GM12864 (cell line): ENCODE measurements at places on chromosomes 2 and 18.

DNA sequence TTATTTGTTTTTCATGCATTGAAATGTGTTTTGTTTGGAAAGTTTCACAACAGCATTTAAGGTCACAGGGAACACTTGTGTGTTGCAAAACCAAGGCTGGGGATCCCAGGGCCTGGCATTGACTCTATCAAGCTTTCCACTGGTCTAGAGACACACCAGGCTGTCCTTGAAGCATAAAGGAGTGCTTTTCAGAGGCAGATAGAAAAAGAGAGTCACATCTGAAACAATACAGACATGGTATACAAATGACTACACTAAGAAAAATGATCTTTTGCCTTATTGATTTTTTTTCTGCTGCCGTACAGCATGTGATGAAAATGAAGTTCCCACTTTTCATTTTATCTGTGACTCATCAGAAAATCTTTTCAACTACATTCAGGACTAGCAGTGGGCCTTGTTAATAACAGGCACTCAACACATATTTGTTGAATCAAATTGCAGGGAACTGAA lies 61.9 kb upstream of the ZCCHC2 start:
- DNase-seq: no peak

DNA sequence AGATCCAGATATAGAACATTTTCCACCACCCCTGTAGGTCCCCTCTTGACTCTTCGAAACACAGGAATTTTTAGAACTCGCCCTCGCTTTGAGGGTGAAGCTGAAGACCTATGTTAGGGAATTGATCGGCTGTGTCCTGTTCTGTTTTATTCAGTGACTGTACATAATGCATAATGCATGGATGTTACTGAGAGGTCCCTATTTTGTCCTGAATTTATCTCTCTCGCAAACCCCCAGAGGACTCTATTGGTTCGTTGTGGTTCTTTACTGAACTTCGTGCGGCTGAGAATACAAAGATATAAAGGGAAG lies 431 bp upstream of the EIF5B start:
- DNase-seq: no peak

- DNase-seq: no peak
These were observed 40.2 kb upstream of the WDSUB1 start for GRCh38 chr2:159326569-159327255.

GRCh38 chr2:57842531-57842930 lies 204.1 kb upstream of the VRK2 start:
- no peak for DNase-seq

DNA sequence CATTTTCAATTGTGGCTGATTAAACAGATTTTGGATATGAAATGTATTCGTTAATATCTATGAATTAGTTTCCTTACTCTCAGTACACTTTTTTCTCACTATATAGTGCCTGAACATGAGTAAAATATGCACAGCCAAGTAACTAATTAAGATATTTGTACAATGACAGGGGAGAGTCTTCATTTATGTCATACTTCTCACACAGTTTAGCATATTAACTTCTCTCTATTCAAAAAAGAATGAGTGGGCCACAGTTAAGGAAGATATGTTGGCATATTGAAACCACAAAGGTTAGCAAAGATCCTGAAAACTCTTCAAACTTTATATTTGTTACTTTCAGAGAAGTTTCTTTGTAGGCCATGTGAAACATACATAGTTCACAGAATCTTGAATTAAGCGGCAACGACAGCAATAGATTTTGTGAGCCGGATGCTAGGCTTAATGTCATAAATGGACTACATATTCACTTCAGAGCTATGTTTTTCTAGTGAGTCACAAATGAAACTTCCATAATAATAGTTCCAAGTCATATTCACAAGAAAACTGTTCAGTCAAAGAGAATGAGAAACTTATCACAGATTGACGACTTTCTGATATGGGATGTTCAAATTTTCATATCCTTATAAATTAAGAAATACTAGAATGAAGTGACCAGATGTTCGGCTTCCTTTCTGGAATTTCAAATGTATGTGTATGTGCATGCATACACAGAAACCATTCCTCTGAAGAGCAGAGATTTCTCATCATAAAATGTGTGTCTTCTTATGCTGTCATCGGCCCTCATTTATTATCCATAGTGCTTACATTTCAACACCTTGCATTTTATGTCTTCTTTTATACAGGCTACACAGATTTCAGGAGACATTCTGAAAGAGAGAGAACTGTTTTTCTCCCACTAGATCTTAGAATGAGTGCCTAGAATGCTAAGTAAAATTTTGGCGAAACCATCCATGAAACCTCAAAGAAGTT lies 584.0 kb downstream of the SATB2 start:
- no peak for DNase-seq

GRCh38 chr2:154978244-154978643 lies 279.7 kb downstream of the KCNJ3 start:
- DNase-seq: no peak

DNA sequence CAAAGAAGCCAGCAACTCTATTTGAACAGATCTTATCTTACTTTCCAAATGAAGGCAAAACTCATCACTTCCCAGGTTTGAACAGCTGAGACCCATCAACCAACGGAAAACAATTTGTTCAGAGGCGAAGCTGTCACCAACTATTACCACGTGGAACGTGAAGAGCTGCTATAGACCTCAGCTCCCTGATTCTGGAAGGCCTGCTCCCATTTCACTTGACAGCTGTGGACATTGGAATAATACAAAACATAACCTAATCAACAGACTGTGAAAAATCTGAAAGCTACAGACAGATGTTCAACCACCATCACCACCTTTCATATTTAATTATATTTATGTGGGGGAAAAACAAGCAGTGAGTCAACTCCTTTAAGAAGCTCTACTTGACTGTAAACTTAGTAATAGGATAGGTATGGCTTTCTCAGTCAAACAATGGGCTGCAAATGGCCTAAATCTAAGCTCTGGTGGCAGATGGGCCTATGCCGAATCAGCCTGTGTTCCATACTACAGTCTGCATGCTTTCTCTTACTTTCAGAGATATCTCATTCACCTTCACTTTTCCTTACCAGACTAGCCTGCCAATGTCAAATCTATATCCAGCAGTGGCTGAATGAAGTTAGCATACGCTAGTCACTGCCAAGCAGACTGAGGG lies 896.4 kb downstream of the TDRD15 start:
- DNase-seq: no peak

DNA sequence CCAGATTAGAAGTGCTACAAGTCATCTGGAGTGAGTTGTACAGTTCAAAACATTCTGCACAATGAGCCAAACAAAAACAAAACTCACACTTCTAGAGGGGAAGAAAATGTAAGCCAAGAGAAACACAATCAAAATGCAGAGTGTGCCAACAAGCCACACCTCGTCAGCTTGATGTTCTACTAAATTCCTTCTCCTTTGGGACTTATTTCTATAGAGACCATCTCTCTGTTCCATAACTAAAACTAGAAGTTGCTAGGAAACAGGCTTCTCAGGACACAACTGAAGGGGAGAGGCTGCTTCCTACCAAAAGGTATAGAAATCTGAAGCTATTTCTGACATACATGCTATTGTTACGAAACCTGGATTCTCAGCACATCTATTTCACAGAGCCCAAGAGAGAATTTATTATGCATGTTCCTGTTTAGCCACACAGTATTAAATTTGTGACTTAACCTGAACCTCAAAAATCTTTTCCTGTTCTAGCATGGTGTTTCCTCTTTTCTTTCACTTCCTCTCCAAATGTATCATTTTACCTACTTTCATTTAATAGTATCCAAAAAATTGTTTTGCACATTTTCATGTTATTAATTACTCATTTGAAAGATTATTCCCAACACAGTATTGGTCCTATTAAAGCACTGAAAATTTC lies 211.4 kb upstream of the CCDC150 start:
- no peak for DNase-seq

- no peak for DNase-seq
These were observed 79.4 kb upstream of the TMEM200C start for GRCh38 chr18:5974696-5975095.

- DNase-seq: no peak
These were observed 57.5 kb downstream of the PAX3 start for GRCh38 chr2:222241128-222241870.

DNA sequence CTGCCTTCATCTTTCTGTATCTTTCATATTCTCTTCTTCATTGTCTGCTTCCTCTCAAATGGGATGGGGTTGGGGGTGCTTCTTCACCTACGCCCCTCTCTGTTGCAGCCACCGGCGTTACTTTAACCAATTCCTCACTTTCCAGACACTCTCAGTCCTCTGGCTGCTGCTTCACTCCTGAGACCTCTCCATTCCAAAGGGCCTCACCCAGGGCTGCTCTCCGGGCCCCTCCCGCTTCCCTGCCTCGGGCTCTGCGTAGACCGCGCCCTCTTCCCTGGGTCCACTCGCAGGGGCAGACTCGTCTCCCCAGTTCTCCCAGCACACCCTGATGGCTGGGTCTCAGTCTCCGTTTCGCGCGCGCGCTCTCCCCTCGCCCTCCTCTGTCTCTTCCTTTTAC lies 926 bp downstream of the SERPINB8 start:
- DNase-seq: no peak

- no peak for DNase-seq
These were observed 360.6 kb downstream of the ZNF521 start for GRCh38 chr18:24991141-24992060.

- no peak for DNase-seq
These were observed 9.6 kb upstream of the ITPRIPL1 start for GRCh38 chr2:96315400-96316071.

- DNase-seq: no peak
These were observed 92.1 kb upstream of the FZD5 start for GRCh38 chr2:207861789-207862188.

DNA sequence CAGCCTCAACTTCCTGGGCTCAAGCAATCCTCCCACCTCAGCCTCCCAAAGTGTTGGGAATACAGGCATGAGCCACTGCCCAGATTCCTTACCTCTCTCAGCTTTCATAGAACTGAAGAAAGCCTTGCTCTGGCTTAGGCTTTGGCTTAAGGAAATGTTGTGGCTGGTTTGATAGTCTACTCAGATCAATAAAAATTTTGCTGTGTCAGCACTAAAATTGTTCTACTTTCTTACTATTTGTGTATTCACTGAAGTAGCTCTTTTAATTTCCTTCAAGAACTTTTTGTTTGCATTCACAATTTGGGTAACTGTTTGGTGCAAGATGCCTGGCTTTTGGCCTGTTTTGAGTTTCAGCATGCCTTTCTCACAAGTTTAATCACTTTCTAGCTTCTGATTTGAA lies 634.0 kb upstream of the FSHR start:
- DNase-seq: no peak

DNA sequence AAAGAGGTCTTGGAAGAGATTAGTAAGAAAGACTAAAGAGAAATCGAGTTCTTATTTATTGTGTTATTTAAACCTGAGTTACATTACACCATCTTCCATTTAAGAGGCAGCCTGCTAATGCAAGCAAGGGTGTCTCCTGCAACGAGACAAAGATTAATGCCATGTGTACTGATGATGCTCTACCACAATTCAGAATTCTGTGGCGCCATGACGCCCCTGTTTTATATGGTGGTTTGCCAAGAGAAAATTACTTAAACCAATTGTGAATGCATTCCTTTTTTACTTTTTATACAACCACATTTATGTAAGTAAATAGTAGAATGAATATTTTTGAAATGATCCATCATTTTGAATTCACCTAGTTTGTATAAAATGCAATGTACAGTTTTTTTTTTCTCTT lies 356.1 kb upstream of the ZEB2 start:
- no peak for DNase-seq

GRCh38 chr2:36373149-36373926 lies 17.8 kb downstream of the CRIM1 start:
- no peak for DNase-seq

- DNase-seq: no peak
These were observed 480.6 kb downstream of the SPAG16 start for GRCh38 chr2:213764849-213765248.

DNA sequence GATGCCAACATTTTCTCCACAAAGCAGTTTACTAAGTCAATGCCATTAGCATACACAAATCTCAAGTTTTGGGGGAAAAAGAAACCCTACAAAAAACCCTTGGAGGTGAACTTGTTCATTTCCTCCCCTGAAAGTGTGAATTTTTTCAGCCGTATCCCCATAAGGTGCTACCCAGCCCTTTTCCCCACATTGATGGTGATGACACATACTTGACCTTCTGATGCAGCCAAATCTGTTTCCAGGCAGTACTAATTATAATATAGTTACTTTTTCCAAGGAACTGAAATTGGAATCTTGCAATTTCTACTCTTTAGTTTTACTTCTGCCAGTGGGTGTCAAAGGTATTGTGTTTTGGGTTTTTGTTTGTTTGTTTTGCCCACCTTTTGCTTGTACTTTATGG lies 474.5 kb downstream of the TGIF1 start:
- DNase-seq: no peak

DNA sequence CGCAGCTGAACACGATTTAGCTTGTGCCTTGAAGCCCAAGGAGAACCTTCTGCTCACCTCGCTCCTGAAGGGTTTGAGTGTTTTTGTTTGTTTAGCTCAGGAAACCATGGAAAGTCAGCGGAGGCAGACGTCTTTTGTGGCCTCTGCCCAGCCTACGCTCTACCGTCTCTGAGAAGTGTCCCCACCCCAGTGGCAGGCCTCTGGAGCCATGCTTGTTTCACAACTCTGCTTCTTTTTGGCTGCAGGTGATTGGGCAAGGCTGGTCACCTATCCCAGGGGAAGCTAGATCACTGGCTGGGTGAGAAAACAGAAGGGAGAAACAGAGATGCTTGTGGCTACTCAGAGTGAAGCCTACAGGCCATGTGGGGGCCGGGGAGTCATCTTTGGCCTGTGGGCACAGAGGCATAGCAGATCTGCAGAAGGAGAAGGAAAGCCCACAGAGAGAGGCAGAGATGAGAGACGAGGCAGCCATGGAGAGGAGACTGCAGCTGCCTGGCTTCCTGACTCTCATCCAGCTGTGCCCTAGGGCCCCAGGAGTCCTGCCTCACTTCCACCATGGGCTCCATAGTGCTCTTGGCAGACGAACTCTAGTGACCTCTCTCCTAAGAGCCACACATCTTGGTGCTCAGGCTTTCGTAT lies 50.1 kb downstream of the CIB4 start:
- no peak for DNase-seq

DNA sequence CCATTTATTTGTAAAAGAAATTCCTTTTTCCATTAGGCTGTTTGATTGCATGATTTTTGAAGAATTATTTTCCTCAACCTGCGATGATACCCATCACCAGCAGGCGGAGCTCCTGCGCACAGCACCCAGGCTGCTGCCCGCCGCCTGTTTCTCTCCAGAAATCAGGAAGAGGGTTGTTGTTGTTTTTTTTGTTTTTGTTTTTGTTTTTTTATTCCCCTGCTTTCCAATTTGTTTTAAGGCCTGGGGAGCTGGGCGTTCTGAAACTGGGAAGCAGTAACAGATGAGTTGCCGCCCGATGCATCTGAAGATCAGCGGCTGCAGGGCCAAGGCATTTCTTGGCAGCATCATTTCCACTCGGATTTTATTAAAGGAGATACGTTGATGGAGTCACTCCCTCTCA lies 132.1 kb downstream of the MBP start:
- DNase-seq: no peak

GRCh38 chr2:61439241-61440002 lies 31.5 kb downstream of the USP34 start:
- DNase-seq: no peak

- no peak for DNase-seq
These were observed 762 bp upstream of the SPOPL start for GRCh38 chr2:138500592-138501424.
